Left forelimb (tissue), 1 donor: ENCODE measurements at places on chromosomes 5 and 9.

DNA sequence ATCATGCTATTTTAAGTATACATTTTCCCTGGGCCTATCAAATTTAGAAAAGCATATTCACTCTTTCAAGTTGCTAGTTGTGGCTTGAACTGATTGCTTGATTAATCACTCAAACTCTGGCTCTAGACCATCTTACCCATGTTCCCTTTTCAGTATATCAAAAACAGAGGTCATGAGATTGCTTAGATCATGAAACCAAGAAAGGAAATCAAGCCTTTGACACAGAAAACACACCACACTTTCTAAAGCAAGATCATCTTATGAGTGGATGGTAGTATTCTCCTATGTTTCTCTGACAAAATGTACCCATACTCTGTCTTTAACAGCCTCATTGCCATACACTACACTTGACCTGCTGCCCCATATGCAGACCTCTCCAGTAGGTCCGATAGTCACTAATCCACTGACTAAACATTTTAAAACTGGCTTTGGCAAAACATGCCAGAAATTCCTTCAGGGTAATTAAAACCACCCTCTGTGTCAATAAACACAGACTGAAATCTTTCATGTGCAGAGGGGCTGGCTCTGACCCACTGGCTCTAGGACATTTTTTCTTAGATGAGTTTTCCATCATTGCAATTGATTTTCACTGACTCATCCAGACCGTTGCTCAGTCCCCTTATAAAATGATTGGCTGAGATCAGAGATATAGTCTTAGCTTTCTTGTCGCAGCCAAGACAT, 18.2 kb downstream of the PPP2R2B start:
- DNase-seq = no peak

- no peak for DNase-seq
Observed at GRCh38 chr5:99614888-99615287, 686.1 kb upstream of the CHD1 start.

DNA sequence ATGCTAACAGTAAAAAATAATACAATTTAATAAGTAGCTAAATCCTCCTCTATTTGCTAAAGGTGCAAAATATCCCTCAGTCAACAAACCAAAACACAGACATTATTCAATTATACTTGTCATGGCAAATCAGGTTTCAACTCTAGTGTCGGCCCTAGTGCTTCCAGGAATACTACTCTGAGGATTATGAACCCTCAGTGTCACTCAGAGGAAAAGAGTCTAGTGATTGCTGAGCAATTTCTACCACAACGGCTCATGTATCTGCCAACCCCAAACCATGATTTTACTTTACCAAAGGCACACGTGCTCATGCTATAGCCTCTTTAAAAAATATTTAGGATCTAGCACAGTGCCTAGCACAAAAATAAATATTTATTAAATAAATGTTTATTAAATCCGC, 21.0 kb downstream of the RICTOR start:
- DNase-seq = no peak

- no peak for DNase-seq
Observed at GRCh38 chr9:1946526-1947283, 68.4 kb upstream of the SMARCA2 start.

DNA sequence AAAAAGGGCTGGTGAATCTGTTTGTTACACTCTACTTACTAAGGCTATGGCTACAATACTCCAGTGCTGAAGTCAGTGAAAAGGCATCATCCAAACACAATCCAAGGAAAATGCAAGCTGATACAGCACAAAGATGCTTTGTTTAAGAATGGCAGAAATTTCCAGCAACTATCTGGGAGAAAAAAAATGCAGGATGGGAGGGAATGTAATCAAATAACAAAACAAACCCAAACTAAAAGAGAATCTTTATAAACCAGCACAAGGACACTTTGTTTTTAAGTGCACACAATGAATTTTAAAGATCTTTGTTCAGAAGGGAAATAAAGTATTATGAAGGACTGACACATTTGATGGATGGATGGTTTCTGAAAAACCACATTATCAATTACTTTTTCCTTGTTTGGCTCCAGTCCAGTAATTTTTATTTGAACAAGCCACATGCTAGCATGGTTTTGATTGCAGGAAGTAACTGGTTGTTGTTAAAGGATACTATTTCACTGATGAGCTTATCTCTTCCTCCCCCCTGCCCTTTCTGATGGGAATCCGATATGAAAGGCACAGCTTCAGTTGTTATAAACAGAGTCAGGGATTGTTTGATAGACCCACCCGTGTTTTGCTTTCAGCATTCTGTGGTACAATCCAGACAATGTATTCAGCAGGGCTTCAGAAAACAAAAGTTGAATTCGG, 12.1 kb upstream of the TLE4 start:
- DNase-seq = no peak

GRCh38 chr5:150301170-150301505, 1.6 kb downstream of the ARSI start:
- DNase-seq = no peak

- DNase-seq = no peak
Observed at GRCh38 chr5:107365320-107366109, 305.2 kb downstream of the EFNA5 start.

DNA sequence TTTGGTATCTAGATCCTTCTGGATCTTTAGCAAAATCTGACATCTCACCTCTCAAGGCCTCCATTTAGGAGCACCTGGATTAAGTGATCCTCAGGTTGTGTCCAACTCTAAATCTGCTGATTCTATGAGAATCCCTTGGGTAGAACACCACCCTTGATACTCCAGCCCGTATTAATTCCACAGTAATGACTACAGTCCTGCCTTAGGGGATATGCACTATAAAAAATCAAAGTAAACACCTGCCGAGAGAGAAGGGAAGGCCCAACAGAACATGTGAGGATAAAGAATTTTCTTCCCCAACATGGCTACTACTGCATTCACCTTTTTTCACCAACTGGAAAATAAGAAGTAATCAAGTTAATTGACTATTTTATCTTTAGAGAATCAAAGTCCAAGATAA, 27.6 kb downstream of the DAP start:
- no peak for DNase-seq

DNA sequence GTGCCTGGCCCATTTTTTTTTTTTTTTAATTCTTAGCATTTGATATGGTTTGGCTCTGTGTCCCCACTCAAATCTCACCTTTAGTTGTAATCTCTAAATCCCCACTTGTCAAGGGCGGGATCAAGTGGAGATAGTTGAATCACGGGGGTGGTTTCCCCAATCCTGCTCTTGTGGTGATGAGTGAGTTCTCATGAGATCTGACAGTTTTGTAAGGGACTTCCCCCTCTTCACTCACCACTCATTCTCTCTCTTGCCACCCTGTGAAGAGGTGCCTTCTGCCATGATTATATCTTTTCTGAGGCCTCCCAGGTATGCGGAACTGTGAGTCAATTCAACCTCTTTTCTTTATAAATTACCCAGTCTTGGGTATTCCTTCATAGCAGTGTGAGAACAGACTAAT, 27.2 kb downstream of the NDUFAF2 start:
- DNase-seq = no peak

DNA sequence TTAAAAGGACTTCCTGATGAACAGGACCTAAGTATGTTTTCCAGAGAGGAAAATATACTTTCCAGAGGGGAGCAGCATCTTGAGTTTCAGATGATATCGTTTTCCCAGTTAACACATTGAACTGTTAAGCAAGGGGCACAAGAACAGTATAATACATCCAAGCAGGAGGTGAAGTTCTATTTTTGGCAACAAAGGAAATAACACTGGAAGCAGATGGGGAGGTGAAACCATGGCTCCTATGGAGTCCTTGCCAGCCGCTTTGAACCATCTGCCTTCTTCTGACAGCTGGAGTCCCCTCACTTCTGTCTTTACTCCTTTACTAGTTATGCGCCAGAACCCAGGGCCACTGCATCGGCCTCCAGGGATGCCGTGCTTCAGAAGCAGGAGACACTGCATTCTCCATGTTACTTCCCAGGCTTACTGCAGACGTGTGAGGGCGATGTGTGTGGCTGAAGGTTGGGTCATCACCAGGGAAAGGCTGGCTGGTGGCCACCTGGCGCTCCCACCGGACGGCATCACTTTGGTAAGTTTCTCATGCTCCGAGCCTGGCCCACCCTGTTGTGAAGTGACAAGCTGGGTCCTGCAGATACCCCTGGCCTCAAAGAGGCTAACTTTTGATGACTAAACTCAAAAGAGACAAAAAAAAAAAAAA, 77.8 kb downstream of the TTLL11 start:
- DNase-seq = no peak

- DNase-seq = no peak
Observed at GRCh38 chr9:93324191-93324834, 127.2 kb upstream of the FAM120A start.

- DNase-seq = no peak
Observed at GRCh38 chr5:159338118-159338517, 7.8 kb upstream of the IL12B start.
